ENCODE measurements at places on chromosomes 4 and X.

DNA sequence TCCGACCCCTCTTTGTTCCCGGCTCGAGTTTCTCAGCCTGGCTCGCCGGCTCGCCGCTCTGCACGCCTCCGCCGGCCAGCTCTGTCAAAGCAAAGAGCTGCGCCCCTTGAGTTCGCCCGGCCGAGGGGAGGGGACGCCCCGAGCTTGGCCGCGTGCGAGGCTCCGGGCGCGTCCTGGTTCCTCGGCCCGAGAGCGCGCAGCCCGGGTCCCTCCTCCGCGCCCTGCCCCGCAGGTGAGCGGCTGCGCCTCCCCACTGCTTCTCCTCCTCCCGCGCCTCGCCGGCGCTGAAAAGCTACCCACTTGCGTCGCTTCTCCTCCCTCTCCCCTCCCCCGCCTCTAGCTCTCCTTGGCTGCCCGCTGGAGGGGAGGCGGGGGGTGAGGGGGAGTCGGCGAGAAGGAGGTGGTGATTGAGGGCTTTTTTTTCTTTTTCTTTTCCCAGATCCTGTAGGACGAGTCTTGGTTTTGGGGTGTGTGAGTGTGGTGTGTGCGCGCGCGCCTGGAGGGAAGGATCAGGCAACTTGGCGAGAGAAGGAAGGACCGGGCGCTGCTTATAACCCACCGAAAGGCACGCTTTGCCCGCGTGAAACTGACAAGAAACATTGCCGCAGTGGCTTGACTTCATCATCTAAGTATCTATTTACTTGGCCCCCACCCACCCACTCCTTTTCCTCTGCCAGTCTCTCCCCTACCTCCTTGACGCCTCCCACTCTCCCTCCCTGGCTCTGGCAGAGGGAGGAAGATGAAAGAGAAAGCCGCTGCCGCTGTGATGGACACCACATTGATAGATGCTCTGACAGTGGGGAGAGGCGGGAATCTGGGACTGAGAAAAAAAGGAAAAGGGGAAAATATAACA lies at the start of gene LEF1:
TSS of gene LEF1 (minus strand) at position 262 of the 853 bp plus-strand sequence. CDS start 1,165 bp downstream, outside the sequence.
- no peak for DNase-seq

GRCh38 chr4:159966746-159967145 lies 863.9 kb downstream of the RAPGEF2 start:
- DNase-seq: no peak

- no peak for DNase-seq
These were observed 281.1 kb upstream of the ARX start for GRCh38 chrX:25296850-25297249.

GRCh38 chrX:40471965-40472648 lies 108.7 kb upstream of the ATP6AP2 start:
- no peak for DNase-seq

GRCh38 chr4:175935016-175935661 lies 123.1 kb upstream of the GPM6A start:
- DNase-seq: no peak

GRCh38 chr4:18319431-18319830 lies 297.9 kb upstream of the LCORL start:
- DNase-seq: no peak

GRCh38 chr4:51894059-51894645 lies 51.2 kb downstream of the DCUN1D4 start:
- no peak for DNase-seq

DNA sequence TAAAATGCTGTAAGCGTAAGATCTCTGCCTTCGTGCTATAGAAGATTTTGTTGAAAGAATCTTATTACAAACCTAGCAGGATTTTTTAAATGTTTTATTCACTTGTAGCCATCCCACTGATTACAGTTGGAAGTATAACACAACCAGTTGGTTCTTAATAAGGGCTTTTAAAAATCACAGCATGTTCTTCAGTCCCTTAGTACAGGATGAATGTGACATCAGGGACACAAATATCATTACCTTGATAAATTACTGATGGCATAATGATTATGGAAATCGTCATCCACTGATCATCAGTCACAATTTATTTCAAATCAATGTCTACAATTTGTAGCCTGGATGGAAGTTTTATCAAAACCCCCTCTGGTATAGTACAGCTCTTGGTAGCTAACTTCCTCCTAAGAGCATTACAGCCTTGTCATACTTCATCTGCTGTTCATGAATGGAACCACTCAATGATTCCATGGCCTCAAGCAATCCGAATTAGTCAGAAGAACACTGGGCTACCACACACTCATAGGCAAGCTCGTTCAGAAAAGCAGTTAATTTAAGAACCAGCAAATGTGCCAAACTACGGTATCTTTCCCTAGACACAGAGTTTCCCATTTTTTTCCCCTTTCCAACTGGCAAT lies 389.2 kb upstream of the TENM3 start:
- no peak for DNase-seq

- no peak for DNase-seq
These were observed 82.1 kb upstream of the NKX1-1 start for GRCh38 chr4:1488357-1488756.

DNA sequence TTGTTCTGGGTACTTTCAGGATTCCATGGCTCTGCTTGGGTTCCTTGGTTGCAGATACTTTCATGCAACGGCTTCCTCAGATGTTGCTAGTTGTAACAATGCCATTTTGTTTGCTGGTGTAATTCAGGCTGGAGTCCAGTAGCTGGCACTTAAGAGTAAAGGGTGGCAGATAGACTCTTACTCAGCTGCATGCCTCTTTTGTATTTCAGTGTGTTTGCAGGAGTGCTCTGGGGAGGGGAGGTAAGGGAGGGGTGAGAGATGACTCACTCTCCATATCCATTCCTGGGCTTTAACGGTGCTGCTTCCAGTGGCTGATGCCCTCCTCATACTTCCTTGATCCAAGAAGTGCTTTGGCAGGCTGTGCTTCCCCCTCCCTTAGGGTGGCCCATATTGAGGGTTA lies 155.2 kb downstream of the ZNF330 start:
- no peak for DNase-seq

Measured in activated naive CD8-positive, alpha-beta T cell treated with anti-CD3 and anti-CD28 coated beads, Interleukin-2, amount 50 U/mL, for 16 hours (primary cell).